Transverse colon (tissue), 4 donors: ENCODE measurements at places on chromosomes 7 and 10. TPM values are rescaled to one million over a fixed set of nuclear protein-coding genes. Genes with fewer than 3 reads are reported as not detected.

DNA sequence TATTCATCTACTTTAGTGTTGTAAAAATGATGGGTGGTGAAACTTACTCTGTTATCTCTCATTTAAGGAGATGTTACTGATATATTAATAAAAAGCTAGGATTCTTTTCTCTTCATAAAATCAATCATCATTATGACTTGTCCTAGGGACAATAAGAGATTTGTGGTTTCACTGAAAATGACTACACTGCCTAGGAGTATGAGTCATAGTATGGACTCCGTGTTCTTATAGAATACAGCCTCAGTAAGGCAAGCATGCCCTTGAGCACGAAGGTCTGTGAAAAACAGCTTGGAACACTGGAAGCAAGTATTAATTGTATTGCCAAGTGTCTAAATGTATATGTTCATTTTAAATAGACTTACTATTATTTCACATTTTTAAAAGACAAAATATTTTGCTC lies 749.2 kb upstream of the PCDH15 start:
- no peak overlapping the region for H3K4me3 ChIP-seq
- H3K4me1 ChIP-seq: no peaks in the 10 kb centered on the region
- no peaks in the 10 kb centered on the region for H3K27me3 ChIP-seq
- H3K36me3 ChIP-seq: no peaks in the 10 kb centered on the region
- H3K27ac ChIP-seq: no peak overlapping the region

GRCh38 chr7:8295638-8296361 lies 33.8 kb upstream of the ICA1 start:
- no peaks in the 10 kb centered on the region for H3K4me1 ChIP-seq
- no peaks in the 10 kb centered on the region for H3K27me3 ChIP-seq
- DNase-seq: peak; percentile 23

DNA sequence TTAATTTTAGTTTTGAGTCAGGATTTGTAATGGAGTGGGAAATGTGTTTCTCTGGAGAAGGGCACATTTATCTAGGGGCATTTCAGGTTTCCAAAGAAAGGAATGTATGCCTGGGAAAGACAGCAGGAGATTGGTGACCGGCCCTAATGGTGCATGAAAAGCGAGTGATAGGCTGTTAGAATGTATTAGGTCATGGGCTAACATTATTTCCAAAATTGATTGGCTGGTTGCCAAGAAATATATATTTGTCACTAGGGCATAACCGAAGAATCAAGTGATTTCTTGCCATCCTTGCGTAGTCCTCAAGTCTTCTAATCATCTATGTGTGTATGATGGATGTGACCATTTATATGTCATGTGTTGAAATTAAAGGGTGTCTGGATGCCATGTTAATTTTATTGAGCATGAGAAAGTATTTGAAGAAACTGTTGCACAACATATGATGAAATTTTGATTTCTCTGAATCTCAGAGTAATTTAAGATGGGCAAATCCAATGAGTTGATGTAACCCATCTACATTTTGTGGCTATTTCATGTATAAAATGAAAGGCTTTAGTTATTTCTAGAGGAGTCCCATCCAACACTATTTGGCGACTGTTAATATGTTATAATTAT lies 248.4 kb downstream of the BMPER start:
- no peaks in the 10 kb centered on the region for H3K27me3 ChIP-seq
- no peak for DNase-seq
- H3K4me3 ChIP-seq: no peak overlapping the region
- H3K4me1 ChIP-seq: no peaks in the 10 kb centered on the region
- H3K36me3 ChIP-seq: no peaks in the 10 kb centered on the region
- no peak overlapping the region for H3K27ac ChIP-seq

DNA sequence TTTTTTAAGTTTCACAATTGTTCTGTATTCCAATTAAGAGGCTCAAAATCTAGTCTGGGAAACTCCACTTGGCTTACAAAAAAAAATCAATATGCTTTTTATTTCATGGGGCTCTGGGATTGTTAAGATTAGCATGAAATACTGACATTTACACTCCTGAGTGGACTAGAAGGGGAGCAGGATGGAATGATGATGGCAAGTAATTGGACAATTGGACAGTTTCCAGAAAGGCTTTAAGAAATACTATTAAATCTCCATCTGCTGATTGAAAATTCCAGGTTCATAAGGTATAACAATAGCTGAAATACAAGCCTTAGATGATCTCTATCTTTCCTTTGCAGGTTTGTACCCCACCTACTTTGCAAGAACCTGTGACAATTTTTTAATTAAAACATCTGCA lies 184.4 kb downstream of the LRRTM3 start:
- H3K4me3 ChIP-seq: no peak overlapping the region
- no peaks in the 10 kb centered on the region for H3K36me3 ChIP-seq
- H3K27ac ChIP-seq: no peak overlapping the region
- no peaks in the 10 kb centered on the region for H3K4me1 ChIP-seq
- H3K27me3 ChIP-seq: no peaks in the 10 kb centered on the region

The CRYGN gene
- total RNA-seq: not detected

DNA sequence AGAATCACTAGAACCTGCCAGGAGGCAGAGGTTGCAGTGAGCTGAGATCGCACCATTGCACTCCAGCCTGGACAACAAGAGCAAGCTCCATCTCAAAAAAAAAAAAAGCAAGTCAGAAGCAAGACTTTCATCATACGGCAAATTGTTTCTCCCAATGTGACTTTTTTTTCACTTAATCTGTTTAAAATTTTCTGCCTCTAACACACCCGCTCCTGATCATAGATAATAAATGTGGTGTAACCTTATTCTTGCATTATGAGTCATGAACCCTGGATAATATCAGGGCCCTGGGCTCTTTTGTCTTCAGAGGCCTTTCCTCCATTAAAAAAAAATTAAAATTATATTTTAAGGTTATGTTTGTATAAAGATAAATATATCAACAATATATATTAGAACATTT lies 111.4 kb upstream of the JCAD start:
- no peaks in the 10 kb centered on the region for H3K36me3 ChIP-seq
- no peak overlapping the region for H3K4me3 ChIP-seq
- no peaks in the 10 kb centered on the region for H3K27me3 ChIP-seq
- DNase-seq: no peak
- H3K27ac ChIP-seq: no peak overlapping the region

- DNase-seq: no peak
- no peaks in the 10 kb centered on the region for H3K27me3 ChIP-seq
- H3K36me3 ChIP-seq: no peaks in the 10 kb centered on the region
- H3K27ac ChIP-seq: no peak overlapping the region
Measured at GRCh38 chr10:97373456-97373855, 27.7 kb downstream of the RRP12 start.

DNA sequence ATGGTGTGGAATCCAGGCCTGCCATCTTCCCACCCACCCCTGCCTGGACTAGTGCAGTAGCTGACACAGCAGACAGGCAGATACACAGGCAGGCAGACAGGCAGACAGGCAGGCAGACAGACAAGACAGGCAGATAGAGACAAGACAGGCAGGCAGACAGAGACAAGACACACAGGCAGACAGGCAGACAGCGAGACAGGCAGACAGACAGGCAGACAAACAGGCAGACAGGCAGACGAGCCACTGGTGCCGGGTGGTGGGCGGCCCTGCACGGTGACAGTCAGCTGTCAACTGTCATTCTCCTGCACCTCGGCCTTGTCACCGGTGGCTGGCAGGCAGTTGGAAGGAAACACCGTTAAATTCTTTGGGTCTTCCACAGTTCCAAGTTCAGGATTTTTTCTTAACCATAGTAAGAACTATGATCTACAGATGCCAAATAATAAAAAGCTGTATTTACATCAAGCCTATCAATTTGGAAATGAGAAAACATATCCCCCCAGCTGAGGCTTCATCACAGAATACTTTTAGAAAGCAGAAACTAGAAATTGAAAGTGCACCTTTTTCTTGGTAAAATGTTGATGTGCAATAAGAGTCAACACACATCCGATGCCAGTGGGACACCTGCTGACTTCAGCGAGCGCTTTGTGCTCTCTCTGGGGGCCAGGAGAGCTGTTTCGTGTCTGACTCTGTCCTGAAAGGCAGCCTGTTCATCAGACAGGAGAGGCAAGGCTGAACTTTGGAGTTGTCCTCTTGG lies 250.4 kb downstream of the DNAJB6 start:
- no peak overlapping the region for H3K4me3 ChIP-seq
- H3K27ac ChIP-seq: no peak overlapping the region
- peaks cover 21% of the 10 kb centered on the region for H3K27me3 ChIP-seq
- H3K4me1 ChIP-seq: no peaks in the 10 kb centered on the region
